ENCODE measurements at places on chromosomes 2 and 18. TPM values are rescaled to one million over a fixed set of nuclear protein-coding genes. Genes with fewer than 3 reads are reported as not detected.

DNA sequence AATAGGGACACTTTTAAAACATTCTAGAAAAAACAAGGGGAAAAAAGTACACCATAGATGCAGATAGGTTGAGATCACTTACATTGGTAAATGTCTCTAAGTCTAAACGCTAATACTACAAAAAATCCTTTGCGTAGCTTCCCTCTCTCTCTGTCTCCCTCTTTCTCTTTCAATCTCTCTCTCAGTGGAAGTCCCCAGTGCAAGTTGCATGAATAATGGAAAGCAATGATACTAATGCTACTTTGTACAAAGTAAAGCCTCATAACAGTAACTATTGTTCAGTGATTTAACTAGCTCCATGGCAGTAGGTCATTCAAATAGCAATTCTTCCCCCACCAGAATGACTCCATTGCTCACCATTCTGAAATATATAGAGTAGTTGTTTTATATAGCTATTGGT lies 12.8 kb downstream of the MEIS1 start:
- DNase-seq = no peak

- DNase-seq = no peak
Measured at GRCh38 chr2:149055751-149056150, 17.3 kb downstream of the LYPD6B start.

The ASB18 gene
- total RNA-seq = not detected

- no peak for DNase-seq
Measured at GRCh38 chr2:61636686-61637085, 98.5 kb upstream of the XPO1 start.

GRCh38 chr2:120338015-120338414 lies 7.9 kb upstream of the INHBB start:
- no peak for DNase-seq

- no peak for DNase-seq
Measured at GRCh38 chr2:1730015-1730927, 14.0 kb downstream of the PXDN start.

GRCh38 chr2:238227587-238228032 lies 12.2 kb downstream of the HES6 start:
- no peak for DNase-seq

DNA sequence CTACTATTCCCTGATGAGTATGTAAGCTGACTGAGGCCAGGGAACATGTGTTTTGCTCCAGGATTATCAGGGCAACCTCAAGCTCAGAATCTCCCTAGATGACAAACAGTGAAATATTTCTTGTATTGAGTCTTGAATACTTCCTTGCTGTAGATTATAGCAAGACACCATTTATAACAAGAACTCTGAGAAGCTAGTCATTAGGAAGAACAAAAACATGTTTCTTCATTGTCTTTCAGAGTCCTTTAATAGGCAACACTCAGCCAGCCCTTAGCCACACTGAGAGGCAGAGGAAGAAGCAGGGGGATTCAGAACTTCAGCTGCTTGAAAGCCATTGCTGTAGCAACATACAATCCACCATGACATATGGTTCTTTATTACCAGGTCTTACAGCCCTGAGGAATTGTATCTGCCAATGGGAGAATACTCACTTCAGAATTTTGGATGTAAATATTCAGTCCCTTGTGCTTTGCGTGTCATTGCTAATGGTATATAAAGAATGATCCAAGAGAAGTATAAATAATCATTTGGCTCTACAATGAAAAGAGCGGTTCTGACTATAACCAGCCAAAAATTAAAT lies 117.5 kb upstream of the NCKAP5 start:
- no peak for DNase-seq

DNA sequence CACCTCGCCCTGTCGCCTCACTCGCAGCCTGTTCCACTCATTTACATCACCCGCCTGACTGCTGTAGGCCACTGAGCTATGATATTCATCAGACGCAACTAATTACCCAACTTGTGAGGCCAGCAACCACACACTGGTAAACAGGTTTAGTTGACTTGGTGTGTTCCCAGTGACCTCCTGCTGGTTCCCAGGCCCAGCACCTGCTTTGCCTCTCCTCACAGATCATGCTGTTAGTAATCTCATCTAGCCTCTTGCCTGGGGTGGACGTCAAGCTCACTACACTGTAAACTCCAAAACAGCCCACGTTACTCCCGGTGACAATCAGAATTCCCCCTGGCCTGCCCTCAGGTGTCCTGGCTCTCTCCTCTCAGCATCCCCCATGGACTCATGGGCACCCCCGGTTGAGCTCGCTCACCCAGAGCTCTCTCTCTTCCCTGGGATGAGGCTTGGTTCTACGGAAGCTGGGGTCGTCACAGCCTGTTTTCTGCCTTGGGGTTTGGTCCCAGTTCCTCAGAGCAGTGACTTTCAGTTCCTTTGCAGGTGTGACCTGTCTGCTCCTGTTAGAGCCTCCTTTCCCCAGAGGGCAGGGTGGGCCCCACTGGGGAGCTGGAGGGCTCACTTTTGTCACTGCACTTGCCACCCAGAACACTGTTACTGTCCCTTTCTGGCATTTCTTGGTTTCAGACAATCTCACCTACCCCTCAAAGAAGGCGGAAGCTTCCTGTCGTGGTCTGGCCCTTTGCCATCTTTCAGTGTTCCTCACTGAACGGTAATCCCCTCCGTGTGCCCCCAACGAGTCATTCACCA lies 40.3 kb downstream of the INPP5D start:
- DNase-seq = no peak

The CCDC68 gene
- not detected for total RNA-seq

GRCh38 chr2:56693501-56693900 lies 509.7 kb downstream of the CCDC85A start:
- no peak for DNase-seq

Data from glutamatergic neuron (in vitro differentiated cells).